Muscle of arm (tissue), 14 donors: ENCODE measurements at places on chromosomes 1 and 21. TPM values are rescaled to one million over a fixed set of nuclear protein-coding genes. Genes with fewer than 3 reads are reported as not detected.

- DNase-seq, result peak; percentile 30
These were observed 144.4 kb upstream of the ETS2 start for GRCh38 chr21:38661197-38661871.

DNA sequence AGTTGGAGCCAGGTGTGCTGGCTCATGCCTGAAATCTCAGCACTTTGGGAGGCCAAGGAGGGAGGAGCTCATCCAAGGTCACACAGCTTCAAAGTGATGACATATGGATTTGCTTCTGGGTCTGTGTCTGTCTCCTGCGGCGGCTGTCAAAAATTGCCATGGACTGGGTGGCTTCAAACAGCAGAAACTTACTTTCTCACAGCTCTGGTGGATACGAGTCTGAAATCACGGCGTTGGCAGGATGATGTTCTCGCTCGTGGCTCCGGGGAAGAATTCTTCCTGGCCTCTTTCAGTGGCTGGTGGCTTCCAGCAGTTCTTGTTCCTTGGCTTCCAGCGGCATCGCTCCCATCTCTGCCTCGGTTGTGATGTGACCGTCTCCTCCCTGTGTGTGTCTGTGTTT is 314.8 kb upstream of the C1orf174 start:
- no peak for DNase-seq

Gene PEX11B
- polyA plus RNA-seq, result 32.7 TPM

- no peak for DNase-seq
These were observed 653.9 kb upstream of the CAMK1G start for GRCh38 chr1:208929575-208929974.

DNA sequence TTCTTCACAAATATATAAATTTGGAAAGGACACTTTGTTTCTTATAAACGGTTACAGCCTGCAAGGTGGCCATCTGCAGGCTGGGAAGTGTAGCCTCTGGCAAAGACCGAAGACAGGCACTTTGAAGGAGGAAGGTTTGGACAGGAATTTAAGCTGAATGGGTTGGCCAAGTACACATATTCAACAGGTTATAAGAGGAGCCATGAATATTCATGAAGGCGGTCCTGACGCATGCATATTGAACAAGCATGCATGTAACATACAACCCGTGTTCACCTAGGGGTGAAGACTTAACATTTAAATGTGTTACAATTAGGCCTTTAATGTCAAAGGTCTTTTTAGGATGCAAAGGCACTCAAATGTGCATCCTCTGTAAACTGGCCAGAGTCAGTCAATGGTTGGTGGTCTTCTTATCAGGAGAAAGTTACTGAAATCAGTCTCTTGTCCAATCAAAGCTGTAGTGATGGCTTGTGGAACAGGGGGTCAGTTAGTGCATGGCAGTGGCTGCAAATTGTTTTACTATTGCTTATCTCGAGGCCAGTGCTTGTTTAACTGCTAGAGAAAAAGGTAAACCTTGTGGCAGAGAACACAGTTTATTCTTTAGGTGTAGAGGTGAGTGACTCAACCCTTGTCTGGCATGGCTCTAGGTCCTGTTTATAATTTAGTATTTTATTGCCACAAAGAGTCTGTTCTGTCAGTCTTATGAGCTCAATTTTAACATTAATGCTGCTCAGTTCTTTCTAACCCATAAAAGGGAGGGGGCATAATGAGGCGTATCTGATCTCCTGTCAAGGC is 70.3 kb upstream of the F3 start:
- no peak for DNase-seq

Gene RNU1-1
- not detected for polyA plus RNA-seq

DNA sequence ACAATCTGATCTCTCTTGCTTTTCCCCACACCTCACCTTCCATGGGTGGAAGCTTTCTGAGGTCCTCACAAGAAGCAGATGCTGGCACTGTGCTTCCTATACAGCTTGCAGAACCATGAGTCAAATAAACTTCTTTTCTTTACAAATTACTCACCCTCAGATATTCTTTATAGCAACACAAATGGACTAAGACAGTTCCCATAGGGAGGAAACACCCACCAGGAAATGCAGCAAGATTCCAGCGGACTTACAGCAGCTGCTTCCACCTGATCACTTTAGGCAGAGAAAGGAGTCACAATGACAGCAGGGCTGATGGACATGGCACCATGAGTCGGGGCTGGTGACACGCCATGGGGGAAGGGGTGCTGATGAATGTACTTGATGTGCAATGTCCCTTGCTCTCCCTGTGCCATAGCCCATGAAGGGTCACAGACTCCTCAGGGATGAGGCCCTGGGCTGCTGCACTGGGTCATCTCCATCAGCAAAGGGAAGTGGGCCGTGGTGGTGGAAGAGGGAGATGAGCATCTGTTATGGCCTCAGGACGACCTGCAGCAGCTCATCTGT is 53.9 kb downstream of the PRSS38 start:
- no peak for DNase-seq

Gene CENPF
- 34.6 TPM for polyA plus RNA-seq

DNA sequence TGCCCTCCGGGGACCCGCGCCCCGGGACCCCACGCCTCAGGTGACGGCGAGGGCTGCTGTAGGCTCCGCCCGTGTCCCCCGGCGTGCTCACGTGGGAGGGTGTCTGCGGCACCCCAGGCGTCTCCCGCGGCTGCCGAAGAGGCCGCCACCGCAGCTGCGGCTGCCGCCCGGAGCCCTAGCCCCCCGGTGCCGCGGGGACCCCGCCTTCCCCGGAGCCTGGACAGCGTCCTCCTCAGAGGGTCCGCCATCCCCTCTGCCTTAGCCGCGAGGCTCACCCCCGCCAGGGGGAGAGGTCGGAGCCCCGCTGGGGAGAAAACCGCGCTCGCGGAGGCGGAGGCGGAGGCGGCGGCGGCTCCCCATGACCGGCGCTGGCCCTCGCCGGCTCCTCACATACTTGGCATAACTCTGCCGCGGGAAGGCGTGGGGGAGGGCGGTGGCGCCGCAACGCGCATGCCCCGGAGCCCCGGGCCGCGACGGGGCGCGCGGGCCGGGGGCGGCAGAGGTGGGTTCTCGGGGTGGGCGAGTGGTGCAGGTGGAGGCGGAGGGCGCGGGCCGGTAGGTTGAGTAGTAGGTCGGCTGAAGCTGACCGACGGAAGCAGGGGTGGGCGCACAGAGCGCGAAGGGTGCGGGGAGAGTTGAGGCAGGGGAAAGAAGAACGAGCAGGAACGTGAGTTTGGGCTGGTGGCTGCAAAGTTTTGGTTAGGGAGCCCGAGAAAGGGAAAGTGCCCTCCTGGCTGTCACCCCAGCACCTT is 700 bp upstream of the SYDE2 start:
- DNase-seq, result peak; percentile 51

DNA sequence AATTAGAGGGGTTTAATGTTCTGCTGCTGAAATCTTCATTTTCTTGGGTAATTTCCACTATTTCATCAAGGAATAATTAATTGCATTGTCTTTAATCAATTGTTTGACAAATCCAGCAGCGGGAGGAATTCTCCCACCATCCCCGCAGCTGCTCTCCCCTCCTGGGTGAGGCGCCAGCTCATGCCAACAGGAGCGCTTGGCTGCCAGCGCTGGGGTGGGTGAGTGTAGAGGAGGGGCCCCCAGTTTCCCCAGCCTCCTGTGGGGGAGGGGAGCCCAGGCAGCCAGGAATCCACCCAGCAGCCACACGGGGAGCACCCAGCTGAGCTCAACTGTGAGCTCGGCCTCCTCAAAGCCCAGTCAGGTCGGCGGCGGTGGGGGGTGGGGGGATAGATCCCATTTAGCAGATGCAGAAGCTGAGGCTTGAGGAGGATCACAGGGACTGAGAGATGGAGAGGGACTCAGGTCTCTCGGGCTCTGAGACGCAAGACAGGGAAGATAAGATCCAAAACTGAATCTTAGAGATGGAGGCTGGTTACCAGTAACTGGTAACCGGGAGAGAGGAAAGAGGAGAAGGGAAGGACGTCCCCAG is 46.5 kb downstream of the FOXO6 start:
- DNase-seq, result no peak

Gene CTSS
- polyA plus RNA-seq, result 11.7 TPM

- DNase-seq, result no peak
These were observed 125.6 kb downstream of the KCNN3 start for GRCh38 chr1:154744352-154745035.

Gene KIAA0040
- polyA plus RNA-seq, result 16.0 TPM

- no peak for DNase-seq
These were observed 12.5 kb downstream of the SMIM12 start for GRCh38 chr1:34847094-34847493.

Gene KIF26B
- polyA plus RNA-seq, result 1.1 TPM

GRCh38 chr1:221839321-221839720 is 97.4 kb upstream of the DUSP10 start:
- no peak for DNase-seq

DNA sequence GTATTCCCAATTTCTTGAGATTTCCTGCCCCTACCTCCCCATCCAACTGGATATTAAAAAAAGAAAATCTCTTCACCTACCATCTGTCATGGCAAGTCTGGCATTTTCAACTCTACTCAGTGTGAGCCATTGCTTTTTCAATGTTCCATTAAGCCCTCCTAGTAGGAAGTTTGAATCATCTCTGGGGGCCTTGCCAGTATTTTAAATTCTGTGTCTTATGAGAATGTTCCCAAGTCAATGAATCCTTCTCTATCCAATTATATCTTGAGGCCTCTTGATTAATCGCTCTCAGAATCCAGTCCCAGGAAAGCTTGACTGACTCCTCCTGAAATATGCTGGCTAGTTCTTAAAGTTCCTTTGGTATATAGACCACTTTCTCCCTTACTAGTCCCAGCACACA is 91.5 kb downstream of the NGF start:
- no peak for DNase-seq

DNA sequence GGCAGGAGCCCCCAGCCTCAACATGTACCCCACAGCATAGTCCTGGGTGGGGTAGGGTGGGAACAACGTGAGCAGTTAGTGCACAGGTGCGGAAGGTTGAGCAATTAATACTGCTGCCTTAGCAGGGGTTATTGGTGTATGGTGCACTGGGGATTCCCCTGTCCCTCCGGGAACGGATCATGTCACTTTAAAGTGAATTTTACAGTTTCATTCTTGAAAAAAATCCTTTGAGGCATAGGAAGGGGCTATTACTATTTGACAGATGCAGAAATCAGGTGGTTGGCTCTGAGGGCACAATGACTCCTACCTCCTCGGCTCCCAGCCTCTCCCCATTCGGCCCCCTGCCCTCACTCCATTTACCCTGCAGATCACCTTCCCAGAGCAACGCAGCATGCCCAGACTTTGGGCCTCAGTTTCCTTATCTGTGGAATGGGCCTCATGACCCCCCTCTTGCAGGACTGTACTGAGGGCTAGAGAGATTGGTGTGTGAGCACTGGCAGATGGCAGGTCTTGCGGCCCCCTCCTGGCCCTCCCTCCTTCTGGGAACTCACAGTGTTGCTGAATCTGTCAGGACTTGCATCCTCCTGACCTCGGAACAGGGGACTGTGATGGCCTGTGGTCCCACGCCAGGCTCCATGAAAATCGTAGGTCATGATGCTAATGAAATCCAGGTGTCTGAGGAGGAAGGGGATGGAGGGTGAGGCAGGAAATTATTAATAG is 5.1 kb upstream of the MYBPH start:
- no peak for DNase-seq

GRCh38 chr1:214469290-214469689 is 82.1 kb downstream of the PTPN14 start:
- no peak for DNase-seq

Gene MYBPHL
- polyA plus RNA-seq, result 0.42 TPM

Gene MCOLN2
- polyA plus RNA-seq, result not detected

Gene LCE1C
- polyA plus RNA-seq, result not detected

DNA sequence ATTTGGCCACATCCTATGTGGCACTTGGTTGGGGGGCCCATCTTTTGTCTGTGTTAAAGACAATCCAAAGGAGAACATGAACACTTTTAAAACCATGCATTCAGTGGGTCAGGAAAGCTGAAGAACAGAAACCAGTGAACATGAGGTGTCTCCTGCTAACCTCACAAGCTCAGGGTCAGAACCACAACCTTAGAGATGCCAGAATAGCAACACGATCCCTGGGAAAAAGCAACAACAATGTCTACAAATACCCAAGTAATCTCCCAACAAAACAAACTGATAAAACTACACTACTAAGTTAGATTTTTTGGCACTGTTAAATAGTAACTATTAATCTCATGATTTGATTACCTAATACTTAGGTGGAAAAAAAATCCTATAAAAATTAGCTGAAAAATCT is 34.1 kb upstream of the GNG4 start:
- no peak for DNase-seq

Gene IFNLR1
- 1.4 TPM for polyA plus RNA-seq

GRCh38 chr21:38499296-38499695 is 1.0 kb upstream of the ERG start:
- DNase-seq, result no peak

Gene ARMH1
- 0.80 TPM for polyA plus RNA-seq

Gene CYYR1
- not detected for polyA plus RNA-seq

DNA sequence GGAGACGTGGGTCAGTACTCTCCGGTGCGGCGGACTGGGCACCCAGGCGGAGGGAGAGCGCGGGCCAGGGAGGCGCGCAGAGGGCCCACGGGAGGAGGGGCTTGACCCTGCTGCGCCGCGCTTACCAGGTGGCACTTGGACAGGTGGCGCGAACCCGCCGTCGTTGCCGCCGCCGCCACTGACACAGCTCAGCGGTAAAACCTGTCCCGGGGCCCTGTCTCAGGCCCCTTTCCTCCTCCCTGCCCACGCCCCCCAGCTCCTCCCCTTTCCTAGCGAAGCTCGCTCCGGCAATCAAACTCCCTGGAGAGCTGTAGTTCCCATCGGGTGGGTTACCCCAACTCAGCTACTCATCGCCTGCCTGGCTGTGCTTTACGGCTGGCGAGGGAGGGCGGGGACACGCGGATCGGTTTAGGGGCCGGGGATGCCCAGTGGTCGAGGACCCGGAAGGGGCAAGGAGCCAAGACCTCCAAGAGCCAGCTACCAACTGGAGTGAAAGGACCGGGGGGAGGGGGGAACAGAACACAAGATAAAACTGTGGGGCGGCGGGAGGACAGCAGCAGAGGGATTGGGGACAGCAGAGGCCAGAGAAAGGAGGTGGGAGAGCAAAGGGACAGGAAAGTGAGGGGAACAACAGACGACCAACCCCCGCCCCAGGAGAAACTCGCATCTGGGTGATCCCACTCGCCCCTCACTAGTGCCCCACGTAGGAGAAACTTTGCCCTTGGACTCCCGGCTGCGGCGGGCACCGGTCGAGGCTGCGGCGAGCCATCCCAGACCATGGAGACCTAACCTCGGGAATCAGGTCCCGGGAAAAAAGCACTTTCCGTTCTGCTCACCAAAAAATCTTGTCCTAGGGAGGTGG is 2.9 kb downstream of the GFI1 start:
- no peak for DNase-seq
